ENCODE measurements at places on chromosomes 16 and 17.
A peak's percentile ranks its signal among the peaks of the same experiment; 100 is the strongest.

DNA sequence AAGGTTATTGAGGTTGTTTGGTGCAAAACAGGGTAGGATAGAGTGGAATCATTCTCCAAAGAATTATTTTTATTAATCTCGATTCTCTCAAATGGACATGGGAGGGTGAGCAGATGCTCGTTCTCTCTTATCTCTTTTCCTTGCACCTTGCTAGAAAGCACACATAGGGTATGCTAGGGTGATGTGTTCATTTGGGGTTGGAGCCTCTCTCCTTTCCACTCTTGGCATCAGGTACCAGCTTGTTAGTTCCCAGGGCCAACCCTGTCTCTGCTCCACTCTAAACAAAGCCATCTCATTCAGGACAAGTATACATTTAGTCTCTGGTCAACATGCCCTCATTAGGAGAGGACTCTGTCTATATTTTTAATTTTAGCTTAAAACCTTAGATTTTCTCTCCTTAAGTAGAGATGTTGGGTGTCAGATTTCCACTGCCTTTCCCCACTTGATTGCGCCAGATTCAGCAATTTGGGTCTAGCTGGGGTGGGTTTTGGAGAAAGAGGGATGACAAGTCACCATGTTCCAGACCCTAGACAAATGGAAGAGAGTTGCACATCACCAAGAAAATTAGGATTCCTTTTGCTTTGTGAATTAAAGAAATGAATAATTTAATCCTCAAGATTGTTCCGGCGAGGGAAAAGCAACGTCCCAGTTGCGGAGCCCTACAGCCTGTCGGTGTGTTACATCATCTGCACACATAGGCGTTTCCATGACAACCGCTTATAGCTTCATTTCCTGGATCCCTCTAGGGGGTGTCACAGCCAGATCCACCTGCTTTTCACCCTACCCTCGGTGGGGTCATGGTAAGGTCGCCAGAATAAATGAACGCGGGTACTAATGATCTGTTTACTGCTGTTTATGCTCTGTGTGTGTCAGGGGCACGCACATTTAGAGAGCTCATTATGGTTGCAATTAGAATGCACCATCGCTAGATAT lies 41.6 kb downstream of the SNX11 start:
- DNase-seq, result no peak

DNA sequence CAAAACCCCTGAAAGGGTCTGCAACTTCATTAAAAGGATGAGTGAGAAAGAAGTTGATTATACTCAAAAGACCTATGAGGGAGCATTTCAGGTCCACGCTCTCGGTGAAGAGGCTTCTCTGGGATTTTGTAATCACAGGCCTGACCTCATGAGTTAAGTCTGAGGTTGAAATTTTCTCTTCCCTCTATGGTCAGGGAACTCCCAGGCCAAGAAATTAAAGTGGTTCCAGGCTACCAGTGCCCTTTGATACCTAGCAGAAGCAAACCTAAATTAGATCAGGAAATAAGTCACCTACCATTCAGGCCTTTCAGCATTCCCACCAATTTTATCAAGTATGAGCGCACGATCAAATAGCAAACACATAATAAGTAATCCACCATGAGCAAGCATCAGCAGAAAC lies 27.9 kb downstream of the MBTD1 start:
- no peak for DNase-seq

- DNase-seq, result no peak
Measured at GRCh38 chr16:47374629-47375028, 86.2 kb downstream of the ITFG1 start.

- no peak for DNase-seq
Measured at GRCh38 chr17:76264425-76264754, 758 bp upstream of the UBALD2 start.

GRCh38 chr17:55492781-55493341 lies 18.4 kb downstream of the SMIM36 start:
- no peak for DNase-seq

GRCh38 chr16:5917436-5918195 lies 820.0 kb upstream of the EEF2KMT start:
- no peak for DNase-seq

DNA sequence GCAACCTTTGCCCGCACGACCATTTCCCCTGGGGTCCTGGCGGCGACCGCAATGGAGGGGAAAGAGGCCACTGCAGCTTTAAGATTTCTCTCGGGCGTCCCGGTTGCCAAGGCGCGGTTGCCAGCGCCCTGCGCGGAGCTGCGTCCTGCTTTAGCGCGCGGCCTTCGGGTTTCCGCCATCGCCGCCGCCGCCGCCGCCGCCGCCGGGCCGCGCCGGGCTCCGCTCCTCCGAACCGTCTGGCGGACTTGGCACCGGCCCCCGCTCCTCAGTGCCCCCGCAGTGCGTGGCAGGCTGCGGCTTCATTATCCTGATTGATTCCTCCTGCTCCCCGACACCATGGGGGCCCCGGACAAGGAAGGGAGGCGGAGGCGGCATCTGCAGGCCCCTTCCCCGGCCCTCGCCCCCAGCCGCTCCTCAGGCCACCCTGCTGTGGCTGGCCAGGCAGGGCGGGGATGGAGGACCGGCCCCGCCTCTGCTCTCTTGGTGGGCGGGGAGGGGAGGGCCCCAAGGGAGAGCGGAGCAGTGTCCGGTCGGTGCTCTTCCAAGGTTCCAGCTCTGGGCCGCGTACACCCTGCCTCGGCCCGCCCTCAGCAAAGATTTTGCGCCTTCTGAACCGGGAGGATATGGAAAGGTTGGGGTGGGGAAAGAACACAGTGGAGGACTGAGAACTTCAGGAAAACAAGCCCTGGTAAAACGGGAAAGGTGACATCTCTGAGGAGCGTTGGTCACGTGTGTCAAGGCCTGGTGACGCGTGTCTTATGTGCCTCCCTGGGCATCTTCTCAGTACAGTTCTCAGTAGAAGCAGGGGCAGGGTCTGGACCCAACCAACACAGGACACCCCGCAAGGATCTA lies 34.0 kb downstream of the NEUROD2 start:
- DNase-seq, result peak; percentile 61
